GM04503 (cell line): ENCODE measurements at places on chromosomes 1 and 21.

- DNase-seq, result no peak
Measured at GRCh38 chr1:37033355-37034101, 787 bp downstream of the GRIK3 start.

DNA sequence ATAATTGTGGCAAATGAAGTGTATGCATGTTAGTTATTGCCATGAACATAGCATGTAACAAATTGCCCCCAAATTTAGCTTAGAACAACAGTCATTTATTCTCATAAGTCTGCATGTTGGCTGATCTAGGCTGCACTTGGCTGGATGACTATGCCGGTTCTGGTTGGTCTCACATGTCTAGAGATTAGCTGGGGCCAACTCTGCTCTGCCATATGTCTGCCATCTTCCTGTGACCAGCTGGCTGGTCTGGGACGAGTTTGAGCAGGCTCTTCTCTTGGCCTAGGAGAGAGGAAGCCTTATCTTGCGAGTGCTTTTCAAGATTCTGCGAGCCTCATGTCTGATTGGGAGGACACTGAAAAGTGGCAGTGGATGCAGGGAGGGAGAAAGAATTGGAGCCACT lies 198.3 kb upstream of the FAM78B start:
- no peak for DNase-seq

DNA sequence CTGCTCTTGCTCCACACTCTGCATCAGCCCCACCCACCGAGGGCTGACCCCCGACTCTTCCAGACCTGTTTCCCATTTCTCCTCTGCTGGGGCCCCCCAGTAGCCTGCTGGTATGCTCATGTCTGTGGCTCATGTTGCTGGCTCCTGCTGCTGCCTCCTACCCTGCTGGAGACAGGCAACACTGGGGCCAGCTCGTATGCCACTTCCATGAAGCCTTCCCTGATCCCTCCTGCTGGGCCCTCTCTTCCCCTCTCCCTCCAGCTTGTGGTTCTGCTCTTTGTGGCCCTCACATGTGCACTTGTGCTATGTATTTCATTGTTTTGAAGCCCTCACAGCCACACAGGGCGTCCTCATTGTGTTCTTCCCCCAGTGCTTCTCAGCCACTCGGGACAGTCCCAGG lies 40.5 kb downstream of the CNN3 start:
- no peak for DNase-seq

GRCh38 chr1:65068202-65069010 lies 79.6 kb upstream of the AK4 start:
- DNase-seq, result no peak

DNA sequence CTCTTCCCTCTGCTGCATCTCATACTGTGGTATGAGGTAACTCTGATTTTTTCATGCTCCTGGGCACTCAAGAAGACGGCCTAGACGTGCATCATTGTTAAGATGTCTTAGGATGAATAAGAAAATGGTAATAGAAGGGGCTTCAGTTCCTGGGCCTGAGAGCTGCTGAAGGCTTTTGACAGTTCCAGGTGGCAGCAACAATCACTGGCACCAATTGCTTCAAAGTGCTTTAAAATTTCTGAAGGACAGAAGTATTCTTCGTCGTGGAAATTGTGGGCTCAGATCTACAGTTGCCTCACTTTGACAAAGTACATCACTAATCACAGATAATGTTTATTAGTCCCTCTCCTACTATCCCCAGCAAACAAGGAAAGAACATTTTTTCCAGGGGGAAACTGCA lies 536.6 kb upstream of the CAMK1G start:
- DNase-seq, result no peak

GRCh38 chr1:230515451-230516145 lies 89.5 kb upstream of the PGBD5 start:
- no peak for DNase-seq

GRCh38 chr1:167716000-167716271 lies 5.8 kb upstream of the MPZL1 start:
- no peak for DNase-seq

- no peak for DNase-seq
Measured at GRCh38 chr1:20403423-20404145, 82.4 kb downstream of the CAMK2N1 start.

- DNase-seq, result no peak
Measured at GRCh38 chr1:231618609-231619256, 7.9 kb upstream of the DISC1 start.

GRCh38 chr1:109210058-109210457 lies 3.7 kb upstream of the SARS1 start:
- DNase-seq, result no peak

DNA sequence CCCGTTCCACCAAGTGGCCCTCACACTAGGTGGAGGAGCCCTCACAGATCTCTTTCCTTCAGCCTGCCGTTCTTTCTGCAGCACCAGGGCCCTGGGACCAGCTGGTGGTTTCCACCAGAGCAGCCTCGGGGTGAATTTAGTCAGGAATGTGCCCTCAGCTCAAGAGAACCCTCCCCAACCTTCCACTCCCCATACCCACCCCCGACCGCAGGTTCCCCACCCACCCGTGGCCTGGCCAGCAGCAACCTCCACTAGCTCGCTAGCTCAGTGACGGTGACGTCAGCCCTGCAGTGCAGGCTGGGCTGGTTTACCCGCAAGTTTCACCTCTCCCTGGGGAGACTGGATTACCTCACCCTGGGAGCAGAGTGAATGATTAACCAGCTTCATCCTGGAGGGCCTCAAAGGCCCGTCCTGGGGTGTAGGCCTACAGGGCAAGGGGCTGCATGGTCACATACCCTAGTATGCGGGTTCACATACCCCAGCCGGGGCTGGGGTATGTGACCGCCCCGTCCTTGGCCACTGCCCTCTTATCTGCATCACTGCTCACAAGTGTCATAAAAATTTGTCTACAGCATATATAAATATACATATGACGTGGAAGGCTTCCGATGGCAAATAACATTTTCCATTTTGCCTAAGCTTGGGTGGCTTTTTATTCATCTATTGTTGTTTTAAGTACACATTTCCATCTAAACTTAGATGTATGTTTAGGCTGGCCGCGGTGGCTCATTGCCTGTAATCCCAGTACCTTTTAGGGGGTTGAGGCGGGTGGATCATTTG lies 24.5 kb downstream of the ELF3 start:
- peak; percentile 63 for DNase-seq

DNA sequence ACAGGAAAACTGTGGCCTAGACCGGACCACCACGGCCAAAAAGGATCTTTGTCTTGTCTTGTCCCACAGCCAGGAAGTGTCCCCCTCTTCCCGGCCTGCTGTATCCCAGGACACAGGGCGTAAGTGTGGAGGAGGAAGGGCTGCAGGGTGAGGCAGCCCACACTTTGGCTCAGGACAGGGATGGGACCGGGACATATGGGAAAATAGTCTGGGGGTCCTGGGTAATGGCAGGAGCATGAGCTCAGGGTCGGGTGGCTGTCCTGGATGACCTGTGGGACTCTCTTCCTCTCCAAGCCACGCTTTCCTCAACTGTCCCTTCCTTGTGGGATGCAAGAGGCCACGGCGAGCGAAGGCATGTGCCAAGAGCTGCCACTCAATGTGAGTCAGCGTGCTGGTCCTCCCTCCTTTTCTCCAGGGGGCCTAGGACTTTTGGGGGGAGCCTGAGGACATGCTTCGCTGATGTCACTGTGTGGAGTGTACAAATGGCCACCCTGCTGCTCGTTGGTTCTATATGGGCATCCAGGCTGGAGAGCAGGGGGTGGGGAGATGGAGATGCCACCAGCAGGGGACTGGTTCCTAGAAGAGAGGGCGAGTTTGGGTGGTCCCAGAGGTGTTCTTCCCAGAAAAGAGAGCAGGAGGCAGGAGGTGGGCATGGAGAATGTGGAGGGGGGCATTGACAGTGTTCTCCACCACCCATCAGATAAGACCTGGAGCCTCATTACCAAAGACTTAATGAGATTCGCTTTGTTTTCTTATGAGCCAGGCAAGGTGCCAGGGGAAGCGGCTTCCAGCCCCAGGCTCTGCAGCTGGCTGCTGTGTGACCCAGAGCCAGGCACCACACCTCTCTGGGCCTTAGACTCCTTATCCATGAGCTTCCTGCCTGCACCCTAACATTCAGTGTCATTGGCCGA lies 11.5 kb upstream of the PADI1 start:
- no peak for DNase-seq

DNA sequence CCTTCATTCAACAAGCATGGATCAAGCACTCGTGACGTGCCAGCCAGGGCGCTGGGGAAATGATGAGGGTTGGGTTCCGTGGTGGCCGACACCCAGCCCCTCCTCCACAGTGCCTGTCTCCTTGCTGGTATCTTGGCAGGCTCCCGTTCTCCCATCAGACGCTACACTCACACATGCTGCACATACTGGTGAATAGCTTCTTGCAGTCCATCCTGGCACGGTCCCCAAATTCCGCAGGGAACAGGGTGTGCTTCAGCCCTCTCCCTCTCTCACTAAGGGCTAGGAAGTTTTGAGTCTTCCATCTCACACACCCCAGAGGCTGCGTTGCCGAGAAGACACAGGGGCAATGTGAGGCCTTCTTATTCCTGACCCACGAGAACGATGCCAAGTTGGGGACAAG lies 10.1 kb upstream of the MEF2D start:
- DNase-seq, result peak; percentile 86

DNA sequence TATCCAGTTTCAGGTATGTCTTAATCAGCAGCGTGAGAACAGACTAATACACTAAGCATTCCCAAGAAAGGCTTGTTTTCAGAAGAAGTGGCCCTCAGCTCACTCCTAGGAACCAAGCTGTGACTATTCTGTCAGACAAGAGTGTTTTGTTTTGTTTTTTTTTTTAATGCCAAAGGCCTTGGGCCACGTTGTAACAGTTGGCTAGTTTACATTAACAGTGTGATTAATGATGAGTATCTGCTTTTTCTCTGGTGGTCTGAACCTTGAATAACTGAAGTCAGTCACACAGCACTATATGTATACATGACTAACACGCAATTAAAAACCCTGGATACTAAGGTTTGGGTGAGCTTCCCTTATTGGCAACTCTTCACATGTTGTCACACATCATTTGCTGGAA lies 21.9 kb downstream of the DPYD start:
- no peak for DNase-seq

GRCh38 chr1:223056802-223057201 lies 86.2 kb downstream of the TLR5 start:
- no peak for DNase-seq

DNA sequence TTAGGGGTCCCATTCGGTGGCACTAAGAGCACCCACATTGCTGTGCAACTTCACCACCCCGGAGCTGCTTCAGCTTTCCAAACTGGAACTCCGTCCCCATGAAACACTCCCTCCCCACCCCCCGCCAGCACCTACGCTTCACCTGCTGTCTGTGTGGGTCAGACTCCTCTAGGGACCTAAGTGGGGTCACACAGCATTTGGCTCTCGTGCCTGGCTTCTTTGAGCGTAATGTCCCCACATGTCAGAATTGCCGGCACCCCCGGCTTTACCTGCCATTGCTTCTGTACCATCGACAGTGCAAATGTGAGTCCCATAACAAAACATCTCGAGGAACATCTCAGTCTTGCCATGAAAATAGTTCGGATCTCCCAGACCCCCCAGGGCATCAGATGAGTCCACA lies 35.9 kb upstream of the AGPAT3 start:
- no peak for DNase-seq

DNA sequence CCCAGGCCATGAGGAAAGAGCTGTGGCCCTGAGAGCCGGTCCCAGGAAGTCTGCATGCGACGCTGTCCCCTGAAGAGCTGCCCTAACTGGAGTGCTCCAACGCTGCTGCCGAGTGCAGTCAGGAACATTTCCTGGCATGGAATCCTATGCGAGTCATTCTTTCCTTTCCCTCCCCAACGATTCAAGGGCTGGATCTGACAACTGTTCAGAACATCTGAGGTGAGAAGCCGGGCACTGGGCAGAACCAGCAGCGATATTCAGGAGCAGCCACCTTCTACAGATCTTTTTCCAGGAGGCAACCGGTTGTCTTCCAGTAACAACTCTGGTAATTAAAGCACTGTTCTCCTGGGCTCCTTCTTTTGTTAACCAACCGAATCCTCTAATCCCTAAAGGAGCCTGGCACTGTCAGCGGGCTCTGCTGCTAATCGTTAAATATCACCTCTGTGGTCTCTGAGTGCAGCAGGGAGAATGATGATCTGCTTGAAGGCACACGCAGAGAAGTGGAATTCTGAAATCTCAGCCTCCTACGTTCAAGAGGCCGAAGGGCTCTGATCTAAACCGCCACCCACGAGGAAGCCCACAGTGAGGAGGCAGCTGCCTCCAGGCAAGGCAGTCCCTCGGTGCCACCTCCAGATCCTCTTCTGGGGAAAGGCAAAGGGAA lies 55.8 kb downstream of the SLC45A1 start:
- DNase-seq, result peak; percentile 68

DNA sequence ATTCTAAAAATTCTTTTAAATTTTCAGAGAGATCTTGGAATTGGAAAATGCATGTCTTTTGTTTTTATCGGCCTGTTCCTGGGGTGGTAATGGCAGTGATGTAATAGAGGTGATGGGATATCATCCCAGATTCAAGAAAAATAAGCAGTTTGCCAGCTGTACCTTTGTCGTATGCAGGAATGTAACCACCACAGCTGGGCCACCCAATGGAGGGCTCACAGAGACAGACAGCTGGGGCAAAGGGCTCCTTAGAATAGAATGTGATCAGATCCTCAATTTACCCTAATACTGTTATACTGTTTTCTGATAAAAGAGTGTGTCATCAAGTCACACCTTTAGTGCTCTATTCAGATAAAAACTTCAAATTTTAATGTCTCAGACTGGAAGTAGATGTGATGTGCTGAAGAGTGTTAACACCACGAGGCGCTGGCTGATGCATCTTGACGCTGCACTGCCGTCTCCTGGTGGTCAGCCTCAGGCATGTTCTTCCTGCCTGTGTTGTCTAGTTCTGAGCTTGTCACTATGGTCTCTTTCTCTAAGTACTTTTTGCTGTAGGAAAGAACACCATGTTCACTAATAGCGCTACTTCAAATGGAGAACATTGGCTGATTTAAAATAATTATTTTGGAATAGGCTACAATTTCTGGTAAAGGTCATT lies 78.8 kb downstream of the C1orf21 start:
- no peak for DNase-seq

DNA sequence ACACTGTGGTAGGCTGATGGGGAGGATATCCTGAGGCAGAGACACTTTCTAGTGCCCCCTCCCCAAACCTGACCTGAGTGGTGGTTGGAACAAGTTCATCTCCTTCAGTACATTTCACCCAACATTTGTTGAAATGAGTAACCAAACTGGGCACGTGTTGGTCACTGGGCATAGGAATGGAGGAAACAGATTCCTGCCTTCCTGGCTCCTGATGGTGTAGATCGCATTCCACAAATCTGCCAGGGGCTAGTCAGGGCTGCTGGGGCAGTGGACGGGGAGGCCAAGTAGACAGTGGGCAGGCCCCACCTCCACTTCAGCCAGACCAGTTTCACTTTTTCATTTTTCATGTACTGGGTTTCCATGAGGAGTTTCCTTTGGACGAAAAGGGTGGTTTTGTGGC lies 16.5 kb upstream of the ALX3 start:
- no peak for DNase-seq

DNA sequence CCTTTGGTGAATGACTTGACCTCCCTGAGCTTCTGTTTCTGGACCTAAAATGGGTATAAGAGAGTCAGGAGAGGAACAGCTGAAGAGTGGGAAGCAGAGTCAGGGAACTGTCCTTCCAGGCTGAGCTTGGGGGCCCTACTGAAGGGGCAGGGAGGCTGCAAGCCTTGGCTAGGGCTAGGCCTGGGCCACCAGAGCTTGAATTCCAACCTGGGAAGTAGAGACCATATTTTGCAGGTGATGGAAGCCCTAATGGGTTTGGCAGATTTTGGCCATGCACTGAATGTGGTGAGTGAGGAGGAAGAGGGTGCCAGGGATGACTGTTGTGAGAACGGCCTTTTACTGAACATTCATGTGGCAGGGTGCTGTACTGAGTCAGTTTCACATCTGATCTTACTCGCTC lies 69.4 kb upstream of the KLHDC7A start:
- DNase-seq, result no peak
